ENCODE measurements at places on chromosomes 13 and 19. TPM values are rescaled to one million over a fixed set of nuclear protein-coding genes. Genes with fewer than 3 reads are reported as not detected.

CBY2 gene
- total RNA-seq = not detected

SLC1A6 gene
- total RNA-seq = not detected

ZNF823 gene
- total RNA-seq = 2.4 TPM

SYT5 gene
- 3.8 TPM for total RNA-seq

ELANE gene
- total RNA-seq = not detected
